Stomach (tissue), 19 donors: ENCODE measurements at places on chromosomes 12 and 14. TPM values are rescaled to one million over a fixed set of nuclear protein-coding genes. Genes with fewer than 3 reads are reported as not detected.

GTF2H3 gene
- 7.6 TPM for total RNA-seq

MLH3 gene
- 38.8 TPM for total RNA-seq

DNA sequence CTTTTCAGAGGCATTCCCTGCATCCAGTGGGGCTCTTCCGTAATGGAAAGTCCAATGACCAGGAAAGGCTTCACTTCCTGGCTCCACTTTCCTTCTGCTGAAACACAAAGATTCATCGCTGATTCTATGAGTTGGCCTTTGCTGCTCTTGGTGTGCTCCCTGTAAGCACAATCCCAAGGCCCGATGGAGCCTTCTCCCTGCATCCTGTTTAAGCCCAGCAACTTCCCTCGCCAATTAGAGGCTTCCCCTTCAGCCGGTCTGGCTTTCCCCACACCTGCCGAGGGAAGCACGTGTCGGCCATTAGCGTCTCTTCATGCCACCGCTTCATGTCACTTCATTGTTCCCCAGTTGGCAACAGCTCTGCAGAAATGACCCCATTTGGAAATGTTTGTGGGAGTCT is 693.9 kb downstream of the MED13L start:
- no peak overlapping the region for H3K27ac ChIP-seq
- H3K4me3 ChIP-seq = no peak overlapping the region
- no peaks in the 10 kb centered on the region for H3K4me1 ChIP-seq
- no peaks in the 10 kb centered on the region for H3K36me3 ChIP-seq

GRCh38 chr12:85641796-85642195 is 194.4 kb downstream of the RASSF9 start:
- no peaks in the 10 kb centered on the region for H3K4me1 ChIP-seq
- H3K4me3 ChIP-seq = no peak overlapping the region
- no peak for DNase-seq
- H3K36me3 ChIP-seq = no peaks in the 10 kb centered on the region

TAS2R13 gene
- total RNA-seq = 6.7 TPM

DNA sequence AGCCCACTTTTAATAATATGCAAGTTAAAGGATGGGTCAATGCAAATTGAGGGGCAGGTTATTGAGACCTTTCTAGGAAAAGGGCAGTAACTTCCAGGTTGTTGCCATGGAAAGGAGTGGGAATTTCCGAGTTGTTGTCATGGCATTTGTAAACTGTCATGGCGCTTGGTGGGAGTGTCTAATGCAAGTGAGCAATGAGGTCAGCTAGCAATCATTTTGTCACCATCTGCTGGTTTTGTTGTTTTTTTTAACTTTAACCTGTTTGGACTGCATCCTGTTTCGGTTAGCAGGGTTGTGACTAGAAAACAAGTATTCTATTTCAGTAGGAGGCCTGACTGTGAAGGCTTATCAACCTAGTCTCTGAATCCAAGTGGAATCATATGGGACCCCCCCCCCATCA is 85.8 kb upstream of the TSPAN11 start:
- no peaks in the 10 kb centered on the region for H3K4me1 ChIP-seq
- no peak overlapping the region for H3K4me3 ChIP-seq
- H3K27me3 ChIP-seq = no peaks in the 10 kb centered on the region

DNA sequence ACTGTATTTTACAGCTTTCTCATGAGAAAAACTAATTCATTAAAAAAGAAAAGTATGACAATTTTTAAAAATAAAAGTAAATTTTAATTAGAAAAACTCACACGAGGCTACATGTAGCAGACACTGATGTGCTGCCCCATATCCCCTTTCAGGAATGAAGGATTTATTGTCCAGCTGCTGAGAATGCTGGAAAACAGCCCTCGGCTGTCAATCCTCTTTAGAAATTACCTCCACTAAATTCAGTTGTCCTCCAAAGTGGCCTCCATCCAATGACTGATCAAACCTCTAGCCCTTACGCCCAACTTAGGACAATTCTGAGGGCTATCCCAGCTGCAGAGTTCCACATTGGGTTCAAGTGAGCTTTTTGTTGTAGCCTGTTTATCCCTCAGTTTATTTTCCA is 29.8 kb upstream of the AP4S1 start:
- H3K27ac ChIP-seq = no peak overlapping the region
- no peak overlapping the region for H3K4me3 ChIP-seq
- H3K4me1 ChIP-seq = peaks cover 26% of the 10 kb centered on the region

DNA sequence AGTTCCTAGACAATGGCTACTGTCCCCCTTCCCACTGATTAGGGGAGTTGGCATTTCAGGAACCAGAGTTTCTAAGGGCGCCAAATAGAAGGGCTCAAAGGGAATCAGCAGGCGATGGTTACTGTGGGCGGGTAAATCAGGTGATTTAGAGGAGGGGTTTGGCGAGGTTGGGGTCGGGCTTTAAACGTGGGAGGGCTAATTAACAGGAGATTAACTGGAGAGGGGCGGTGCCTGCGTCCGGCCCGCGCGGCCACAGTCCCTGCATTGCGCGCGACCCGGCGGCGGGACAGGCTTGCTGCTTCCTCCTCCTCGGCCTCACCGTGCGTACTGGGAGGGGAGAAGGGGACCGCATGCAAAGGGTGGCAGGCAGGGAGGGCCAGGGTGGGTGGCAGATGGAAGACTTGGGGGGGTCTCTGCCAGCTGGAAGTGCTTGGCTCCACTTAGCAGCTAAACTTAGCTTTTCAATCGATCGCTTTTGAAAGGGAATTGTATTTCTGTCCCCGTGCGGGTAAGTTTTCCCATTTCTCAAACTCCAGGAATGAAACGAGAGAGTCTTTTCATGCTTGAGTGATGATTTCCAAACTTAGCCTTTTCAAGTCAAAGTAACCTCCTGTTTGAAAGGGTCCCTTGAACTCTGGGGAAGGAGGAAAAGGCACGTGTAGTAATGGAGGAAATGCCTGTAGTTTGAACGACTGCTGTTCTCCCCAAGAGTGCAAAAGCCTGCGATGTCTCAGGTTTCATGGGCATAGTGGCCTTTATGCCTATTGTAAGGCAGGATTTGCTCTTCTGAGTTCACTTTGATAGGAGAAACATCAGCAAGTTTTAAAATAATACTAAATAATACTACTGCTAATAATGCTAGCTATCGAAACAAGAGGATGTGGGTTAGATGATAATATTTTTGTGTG is at the start of gene MGST1:
Gene MGST1 (plus strand): TSS at position 255 of the 908 bp plus-strand sequence. CDS start 6,608 bp downstream, outside the sequence.
- peaks cover 33% of the 10 kb centered on the region for H3K4me1 ChIP-seq
- no peaks in the 10 kb centered on the region for H3K36me3 ChIP-seq
- peak; percentile 89 for DNase-seq
- H3K27me3 ChIP-seq = no peaks in the 10 kb centered on the region
- peak within 1 kb of the TSS; percentile 43 for H3K4me3 ChIP-seq

GRCh38 chr12:86721713-86722397 is 465.7 kb upstream of the MGAT4C start:
- no peaks in the 10 kb centered on the region for H3K36me3 ChIP-seq
- no peaks in the 10 kb centered on the region for H3K4me1 ChIP-seq
- no peaks in the 10 kb centered on the region for H3K27me3 ChIP-seq
- H3K27ac ChIP-seq = no peak overlapping the region

- DNase-seq = no peak
- no peak overlapping the region for H3K4me3 ChIP-seq
- no peak overlapping the region for H3K27ac ChIP-seq
- H3K36me3 ChIP-seq = peaks cover 16% of the 10 kb centered on the region
Observed at GRCh38 chr12:45402288-45402687, 186.4 kb downstream of the ANO6 start.

DNA sequence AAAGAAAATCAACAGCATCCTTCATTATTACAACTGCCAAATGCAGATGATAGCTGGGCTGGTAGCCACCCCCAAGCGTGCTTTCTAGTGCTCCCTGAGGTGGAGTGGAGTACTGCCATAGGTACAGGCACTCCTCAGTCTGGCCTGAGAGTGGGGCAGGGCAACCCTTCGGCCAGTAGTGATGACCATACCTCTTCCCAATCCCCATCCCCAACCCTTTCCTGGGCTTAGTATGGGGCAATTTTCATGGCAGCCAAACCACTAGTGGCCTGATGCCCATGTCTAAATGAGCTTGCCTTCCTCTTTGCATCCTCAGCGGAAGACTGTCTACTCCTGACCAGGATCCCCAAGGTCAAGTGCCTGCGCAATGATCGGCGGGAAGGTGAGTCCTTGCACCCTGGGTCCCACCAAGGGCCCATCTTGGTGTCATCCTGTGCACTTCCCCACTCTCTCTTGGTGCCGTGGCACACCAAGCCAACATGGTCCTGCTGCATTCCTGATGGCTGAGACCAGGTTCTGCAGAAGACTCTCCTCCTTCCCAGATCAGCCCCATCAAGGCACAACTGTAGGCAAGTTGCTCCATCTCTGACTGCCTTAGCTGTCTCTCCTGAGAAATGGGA is 65.8 kb downstream of the GALNT16 start:
- no peaks in the 10 kb centered on the region for H3K36me3 ChIP-seq
- H3K27me3 ChIP-seq = no peaks in the 10 kb centered on the region
- H3K4me1 ChIP-seq = no peaks in the 10 kb centered on the region
- no peak for DNase-seq
- no peak overlapping the region for H3K4me3 ChIP-seq
- H3K27ac ChIP-seq = no peak overlapping the region
